Motor neuron (in vitro differentiated cells): ENCODE measurements at places on chromosomes 2 and 18. TPM values are rescaled to one million over a fixed set of nuclear protein-coding genes. Genes with fewer than 3 reads are reported as not detected.

The DTYMK gene
- 26.4 and 29.0 TPM in 2 replicates for total RNA-seq

The APOB gene
- total RNA-seq, result 0.11 and 0.15 TPM in 2 replicates

DNA sequence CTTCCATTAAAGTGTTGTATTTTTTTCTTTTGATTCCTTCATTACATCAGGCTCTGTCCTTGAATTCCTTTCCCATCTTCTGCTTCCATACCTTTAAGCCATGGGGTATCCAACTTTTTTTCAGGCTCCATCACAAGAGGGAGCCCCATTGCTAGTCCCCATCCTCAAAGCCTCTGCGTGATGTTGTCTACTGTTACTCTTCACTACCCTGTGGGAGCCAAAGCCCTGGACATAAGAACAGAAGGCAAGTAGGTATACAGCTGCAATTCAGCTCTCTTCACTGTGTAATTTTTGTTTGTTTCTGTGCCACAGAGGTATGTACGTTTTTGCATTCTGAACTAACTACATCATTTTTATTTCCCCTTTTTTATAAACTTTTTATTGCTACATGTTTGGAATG, 36.6 kb upstream of the CCNYL1 start:
- no peak for ATAC-seq

DNA sequence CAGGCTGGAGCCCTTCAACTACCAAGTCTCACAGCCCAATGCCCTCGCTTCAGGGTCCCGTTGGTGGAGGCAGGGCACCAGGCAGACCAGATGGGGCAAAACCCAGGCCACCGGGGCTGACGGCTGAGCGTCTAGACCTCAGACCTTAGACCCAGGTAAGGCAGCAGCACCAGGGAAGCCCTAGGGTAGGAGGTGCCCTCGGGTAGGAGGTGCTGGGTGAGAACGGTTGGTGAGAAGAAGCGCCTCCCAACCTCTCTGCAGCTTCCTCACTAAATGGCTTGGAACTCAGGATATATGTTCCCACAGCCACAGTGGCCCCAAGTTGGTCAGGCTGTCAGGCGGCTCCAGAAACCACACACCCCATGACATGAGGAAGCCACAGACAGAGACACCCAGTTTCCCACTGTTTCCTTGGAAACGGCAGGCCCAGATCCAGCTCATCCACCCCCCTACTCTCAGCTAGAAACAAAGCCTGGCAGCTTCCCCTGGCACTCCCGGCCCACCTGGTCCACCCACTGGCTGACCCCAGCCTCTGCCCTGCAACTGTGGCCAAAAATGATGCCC, 13.1 kb upstream of the MLPH start:
- ATAC-seq, result no peak

DNA sequence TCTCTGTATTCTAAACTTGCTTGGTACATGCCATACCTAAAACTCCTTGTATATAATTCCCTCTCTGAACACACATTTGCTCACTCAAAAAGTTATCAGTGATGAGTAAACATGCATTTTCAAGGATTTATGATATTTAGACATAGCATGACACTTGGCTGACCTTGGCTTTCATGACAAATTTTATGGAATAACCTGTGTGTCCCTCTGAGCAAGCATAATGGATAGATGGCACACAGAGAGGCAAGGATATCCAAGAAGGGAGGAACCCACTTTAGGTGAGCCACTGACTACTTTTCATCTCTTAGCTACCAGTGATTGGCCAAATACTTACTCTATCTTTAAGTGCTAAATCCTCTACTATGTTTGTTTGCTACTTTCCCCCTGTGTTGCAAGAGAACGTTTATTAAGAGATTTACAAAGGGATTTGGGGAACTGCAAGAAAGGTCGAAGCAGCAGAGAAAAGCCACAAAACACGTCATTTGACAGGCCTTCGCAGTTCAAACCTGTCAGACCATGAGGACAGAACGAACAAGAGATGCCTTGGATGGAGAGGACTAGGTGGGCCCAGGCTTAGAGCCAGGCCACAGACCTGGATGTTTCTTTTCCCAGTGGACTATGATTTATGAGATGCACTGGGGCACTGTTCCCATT, 379.9 kb downstream of the NBAS start:
- ATAC-seq, result no peak

- no peak for ATAC-seq
Measured at GRCh38 chr2:28648671-28649395, 102.8 kb upstream of the PPP1CB start.

GRCh38 chr2:177474301-177474700, 81.7 kb downstream of the AGPS start:
- no peak for ATAC-seq

- ATAC-seq, result no peak
Measured at GRCh38 chr2:119826370-119826961, 66.7 kb downstream of the PTPN4 start.
